ENCODE measurements at places on chromosomes 5 and 9. TPM values are rescaled to one million over a fixed set of nuclear protein-coding genes. Genes with fewer than 3 reads are reported as not detected.

DNA sequence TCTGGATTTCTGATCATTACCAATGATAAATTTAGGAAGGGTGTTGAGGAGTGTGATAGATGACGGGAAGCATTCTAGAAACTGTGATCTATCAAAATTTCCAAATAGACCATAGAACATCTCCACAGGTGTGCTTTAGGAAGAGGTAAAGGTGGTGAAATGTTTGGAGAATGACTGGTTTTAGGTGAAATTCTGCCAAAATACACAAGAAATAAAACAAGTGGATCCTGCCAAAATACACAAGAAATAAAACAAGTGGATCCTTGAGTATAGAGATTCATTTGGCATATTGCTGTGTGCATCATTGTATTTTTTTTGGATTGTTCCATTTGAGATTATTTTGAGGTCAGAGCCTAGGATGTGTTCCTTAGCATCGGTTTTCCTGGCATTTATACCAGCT lies 88.3 kb upstream of the CTNND2 start:
- no peak for DNase-seq

DNA sequence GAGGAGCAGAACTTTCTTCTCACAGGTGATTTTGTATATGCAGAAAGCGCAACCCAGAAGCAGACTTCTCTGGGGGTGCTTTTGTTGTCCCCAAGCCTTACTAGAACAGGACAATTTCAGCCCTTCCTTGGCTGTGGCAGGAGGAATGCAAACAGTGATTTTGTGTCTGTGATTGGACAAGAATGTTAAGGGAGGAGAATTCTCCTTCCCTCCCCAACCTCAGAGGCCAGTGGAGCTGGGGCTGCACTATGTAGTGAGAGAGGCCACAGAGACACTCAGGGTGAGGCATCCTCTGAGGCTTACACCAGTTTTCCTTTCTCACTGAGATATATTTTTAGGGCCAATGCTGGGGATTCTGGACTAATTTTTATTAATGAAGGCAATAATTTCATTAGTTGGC lies 58.8 kb downstream of the ZNF366 start:
- no peak for DNase-seq

DNA sequence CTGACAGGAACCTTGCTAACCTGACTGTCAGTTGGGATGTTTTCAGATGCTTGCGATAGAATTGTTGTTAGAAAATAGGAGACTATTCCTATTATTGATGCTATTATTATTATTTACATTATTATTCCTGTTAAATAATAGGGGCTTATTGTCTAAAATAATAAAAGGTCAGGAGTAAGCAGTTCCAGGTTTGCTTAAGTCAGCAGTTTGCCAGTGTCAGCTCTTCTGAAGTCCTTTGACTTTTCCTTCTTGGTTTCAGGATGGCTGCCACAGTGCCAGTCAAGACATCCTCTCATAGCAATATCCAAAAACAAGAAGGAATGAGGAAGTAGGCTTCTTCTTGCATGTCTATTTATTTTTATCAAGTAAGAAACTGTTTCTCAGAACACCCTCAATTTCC lies 141.7 kb upstream of the MARCHF11 start:
- no peak for DNase-seq

GRCh38 chr5:123790226-123790625 lies 278.2 kb downstream of the CSNK1G3 start:
- DNase-seq, result no peak

GLRA1 gene
- not detected for total RNA-seq

GRCh38 chr9:101592788-101593187 lies 2.0 kb downstream of the PPP3R2 start:
- DNase-seq, result no peak

- DNase-seq, result no peak
Observed at GRCh38 chr9:130189840-130190239, 17.6 kb downstream of the NCS1 start.

GRCh38 chr9:92661127-92661526 lies 8.8 kb downstream of the IPPK start:
- no peak for DNase-seq

GPRIN1 gene
- total RNA-seq, result 6.0 TPM

DNA sequence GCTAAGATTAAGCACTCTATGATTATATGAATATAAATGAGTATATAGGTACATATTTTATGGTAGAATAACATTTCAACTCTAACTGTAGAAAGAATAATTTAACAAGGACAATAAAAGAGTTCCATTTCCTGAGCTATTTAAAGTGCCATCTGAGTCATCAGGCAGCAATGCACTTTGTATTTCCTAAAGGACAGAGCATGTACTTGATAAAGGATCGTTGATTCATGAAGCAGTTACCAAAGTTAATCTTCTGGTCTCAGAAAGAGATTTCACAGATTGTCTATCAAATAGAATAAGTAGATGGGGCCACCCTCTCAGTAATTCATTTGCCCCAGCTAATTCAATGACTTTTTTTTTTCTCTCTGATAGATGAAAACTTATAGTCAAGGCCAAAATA lies 747.8 kb downstream of the CDH18 start:
- no peak for DNase-seq

WDR38 gene
- total RNA-seq, result 0.07 TPM

KDM3B gene
- total RNA-seq, result 52.0 TPM

MRPL41 gene
- total RNA-seq, result 39.9 TPM

CRHBP gene
- not detected for total RNA-seq

FGFR4 gene
- 1.2 TPM for total RNA-seq

DNA sequence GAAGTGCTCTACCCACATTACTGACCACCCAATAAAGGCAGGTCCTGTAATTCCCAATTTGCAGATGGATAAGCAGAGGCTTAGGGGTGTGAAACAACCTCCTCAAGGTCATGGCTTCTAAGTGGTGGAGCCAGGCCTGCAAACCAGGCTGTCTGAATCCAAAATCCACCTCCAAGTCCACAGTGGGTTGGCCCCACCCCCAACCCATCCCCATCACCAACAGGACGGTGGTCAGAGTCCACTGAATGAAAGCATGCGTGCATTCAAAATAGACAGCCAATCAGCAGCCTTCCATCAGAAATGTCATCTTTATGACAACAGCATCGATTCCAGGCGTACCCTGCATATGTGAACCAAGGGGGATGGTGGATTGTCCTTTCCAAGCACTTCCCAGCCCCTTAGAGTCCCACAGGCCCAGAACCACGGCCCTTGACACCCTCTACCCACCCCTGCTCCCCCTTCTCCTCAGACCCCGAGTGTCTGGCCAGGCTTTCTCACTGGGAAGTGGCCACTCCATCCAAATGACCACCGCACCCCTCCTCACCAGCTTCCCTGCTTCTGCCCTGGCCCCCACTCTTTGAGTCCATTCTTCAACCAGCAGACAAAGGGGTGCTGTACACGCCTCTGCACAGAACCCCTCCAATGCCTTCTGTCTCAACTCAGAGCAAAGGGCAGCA lies 133.1 kb downstream of the KCNIP1 start:
- DNase-seq, result no peak

TMC1 gene
- total RNA-seq, result 0.99 TPM

DNA sequence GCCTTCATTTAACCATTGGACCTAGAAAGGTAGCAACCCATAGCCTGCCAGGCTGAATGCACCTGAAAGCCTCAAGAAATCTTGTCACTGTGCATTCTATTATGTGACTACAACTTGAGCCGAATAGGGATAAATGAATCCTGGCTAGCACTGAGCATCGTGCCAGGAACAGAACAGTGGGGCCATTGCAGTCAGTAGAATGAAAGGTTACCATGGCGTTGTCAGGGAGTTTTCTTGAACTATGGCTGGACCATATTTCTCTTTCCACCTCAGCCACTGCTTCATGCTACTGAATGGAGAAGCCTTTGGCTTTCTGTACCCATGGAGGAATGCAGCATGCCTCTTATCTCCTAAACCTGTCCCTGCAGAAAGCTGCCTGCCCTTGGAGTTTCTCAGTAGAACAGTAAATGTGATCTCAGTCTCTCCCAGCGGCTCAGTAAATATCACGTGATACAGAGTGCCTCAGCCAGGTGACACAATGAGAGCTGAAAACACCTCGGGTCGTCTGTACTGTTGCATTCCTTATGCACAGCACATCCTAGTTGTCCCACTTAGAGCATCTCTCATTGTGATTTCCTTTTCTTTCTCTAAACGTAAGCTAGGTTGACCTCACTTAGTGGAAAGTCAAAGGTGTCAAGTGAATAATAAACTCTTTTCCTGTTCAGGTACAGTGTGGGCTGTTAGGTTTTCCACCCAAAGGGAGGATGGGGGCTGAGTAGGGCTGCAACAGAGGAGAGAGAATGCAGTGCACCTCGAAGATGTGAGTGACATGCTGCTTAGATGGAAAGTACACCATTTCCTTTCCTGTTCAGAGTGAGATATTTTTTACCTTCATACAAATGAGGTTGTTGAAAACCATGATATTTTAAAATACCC lies 115.3 kb downstream of the MACIR start:
- no peak for DNase-seq

MYMK gene
- not detected for total RNA-seq

Measured in pulmonary artery endothelial cell (primary cell).